Cardiac septum (tissue), 1 donor: ENCODE measurements at places on chromosomes 12 and 14. TPM values are rescaled to one million over a fixed set of nuclear protein-coding genes. Genes with fewer than 3 reads are reported as not detected.
A peak's percentile ranks its signal among the peaks of the same experiment; 100 is the strongest.

GRCh38 chr12:43696154-43696553, 62.4 kb downstream of the PUS7L start:
- no peak for DNase-seq

GRCh38 chr12:53798575-53798974, 46.8 kb upstream of the CISTR start:
- DNase-seq, result no peak

- no peak for DNase-seq
These were observed 120.7 kb downstream of the SLC25A21 start for GRCh38 chr14:37051680-37052079.

DNA sequence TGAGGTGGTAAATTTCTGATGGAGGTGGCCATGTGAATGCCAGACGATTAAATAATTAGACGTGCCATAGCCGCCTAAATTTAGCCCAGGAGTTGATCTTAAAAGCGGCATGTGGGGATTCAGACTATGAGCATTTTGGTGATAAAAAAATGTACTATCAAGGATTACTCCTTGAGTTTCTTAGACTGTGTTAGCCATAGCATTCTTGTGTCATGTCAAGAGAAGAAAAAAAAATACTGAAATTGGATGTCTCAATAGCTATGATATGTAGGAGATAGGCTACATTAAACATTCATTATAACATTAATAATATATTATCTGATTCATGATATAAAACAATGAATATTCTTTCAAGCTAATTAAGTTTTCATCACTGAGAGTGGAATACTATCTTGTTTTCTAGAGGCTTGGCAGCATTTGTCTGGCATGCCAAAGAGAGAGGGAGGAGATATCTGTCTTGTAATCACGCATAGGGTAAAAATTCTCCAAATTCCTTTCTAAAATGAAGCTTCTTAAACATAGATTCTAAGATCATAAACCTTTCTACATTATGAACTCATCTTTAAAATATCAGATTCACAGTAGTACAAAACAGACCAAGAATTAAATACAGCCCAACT, 727.0 kb downstream of the C12orf50 start:
- DNase-seq, result no peak

DNA sequence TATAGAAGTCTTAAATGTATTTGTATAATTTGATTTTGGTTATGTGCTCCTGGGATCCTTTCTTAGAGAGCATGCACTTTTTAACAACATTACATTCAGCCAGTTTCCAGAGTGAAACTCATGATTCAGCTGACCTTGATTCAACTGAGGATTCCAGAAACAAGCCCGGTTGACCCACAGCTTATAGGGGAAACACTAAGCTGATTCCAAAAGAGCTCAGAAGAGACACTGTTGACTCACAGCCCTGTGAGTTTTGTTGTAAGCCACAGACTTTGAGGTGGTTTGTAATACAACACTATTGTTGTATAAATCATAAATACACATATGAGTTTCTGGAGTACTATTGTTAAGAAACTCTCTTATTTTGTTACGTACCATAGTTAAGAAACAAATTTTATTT, 133.8 kb upstream of the MGAT4C start:
- no peak for DNase-seq

DNA sequence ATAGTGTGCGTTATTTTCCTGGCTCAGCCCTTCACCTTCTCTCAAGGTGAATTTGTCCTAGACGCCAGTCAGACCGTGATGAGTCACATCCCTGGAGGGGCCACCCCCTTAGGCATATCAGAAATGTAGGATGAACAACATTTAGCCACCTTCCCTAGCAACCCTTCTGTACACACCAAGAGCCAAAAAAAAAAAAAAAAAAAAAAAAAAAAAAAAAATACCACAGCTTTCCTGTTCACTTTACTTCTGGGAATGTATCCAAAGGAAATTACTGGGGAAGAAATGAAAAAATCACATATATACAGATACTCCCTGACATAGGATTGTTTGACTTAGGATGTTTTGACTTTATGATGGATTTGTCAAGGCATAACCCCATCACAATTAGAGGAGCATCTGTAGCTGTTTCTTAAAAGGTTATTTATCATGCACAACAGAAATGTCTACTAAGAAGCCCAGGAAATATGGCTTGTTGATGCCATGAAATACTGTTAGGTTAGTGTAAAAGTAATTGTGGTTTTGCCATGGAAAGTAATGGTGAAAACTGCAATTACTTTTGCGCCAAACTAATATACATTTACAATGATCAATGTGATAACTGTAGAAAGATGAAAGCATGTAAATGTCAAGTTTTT, 68.2 kb upstream of the BDKRB2 start:
- DNase-seq, result no peak

- DNase-seq, result peak; percentile 61
These were observed 103.3 kb upstream of the FKBP4 start for GRCh38 chr12:2691345-2692071.

- DNase-seq, result no peak
These were observed 13.1 kb downstream of the RAPGEF3 start for GRCh38 chr12:47745485-47746041.

- DNase-seq, result no peak
These were observed 413 bp upstream of the TUBA1C start for GRCh38 chr12:49264466-49264872.

DNA sequence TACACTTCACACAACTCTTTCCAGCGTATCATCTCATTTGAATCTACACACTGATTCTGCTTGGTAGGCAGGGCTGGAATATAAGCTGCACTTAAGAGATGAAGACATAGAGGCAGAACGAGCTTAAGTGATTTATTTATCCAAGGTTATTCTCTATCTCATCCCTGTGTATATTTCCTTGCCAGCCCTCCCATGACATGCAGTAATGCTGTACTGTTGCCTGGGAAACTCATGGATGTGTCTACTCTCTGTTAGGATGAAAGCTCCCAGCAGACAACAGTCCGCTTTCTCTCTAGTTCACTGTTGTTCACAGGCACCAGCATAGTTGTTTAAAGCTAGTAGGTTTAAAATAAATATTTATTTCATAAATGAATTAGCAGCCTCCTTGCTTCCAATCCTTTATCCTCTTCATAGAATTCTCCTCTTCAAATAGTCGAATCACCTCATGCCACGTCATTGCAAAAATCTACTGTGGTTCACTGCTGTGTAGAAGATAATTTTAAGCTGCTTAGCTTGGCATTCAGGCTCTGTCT, 25.4 kb downstream of the FGF6 start:
- no peak for DNase-seq

GRCh38 chr14:53716578-53716977, 240.0 kb downstream of the BMP4 start:
- no peak for DNase-seq

- DNase-seq, result no peak
These were observed 717 bp downstream of the PKP2 start for GRCh38 chr12:32895688-32896431.

DNA sequence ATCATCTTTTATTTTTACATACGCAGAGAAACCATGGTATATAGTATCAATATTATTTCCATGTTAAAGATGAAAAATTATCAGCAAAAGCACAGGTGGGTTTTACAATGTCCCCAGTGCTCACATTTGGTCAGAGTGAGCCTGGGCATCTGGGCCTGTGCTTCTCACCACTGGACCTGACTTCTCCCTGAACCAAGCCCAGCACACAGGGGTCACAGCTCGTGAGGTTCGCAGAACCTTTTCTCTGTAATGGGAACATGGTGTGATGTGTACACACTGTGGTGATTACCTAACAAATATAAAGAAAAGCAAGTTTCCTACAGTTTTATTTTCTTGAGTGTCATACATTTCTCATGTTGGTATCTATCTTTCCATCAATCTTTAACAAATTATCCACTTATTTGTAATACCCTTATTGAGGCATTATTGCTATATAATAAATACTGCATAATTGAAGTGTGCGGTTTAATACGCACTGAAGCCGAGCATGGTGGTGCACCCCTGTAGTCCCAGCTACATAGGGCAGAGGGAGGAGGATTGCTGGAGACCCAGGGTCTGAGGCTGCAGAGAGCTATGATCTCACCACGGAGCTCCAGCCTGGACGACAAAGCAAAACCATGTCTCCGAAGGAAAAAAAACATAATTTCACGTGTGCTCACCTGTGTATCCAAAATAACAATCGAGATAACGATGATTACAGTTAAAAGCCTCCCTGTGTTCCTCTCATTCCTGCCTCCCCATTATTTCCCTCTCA, 743.2 kb downstream of the TMEM121 start:
- DNase-seq, result no peak

- no peak for DNase-seq
These were observed 463.4 kb upstream of the TMEM132C start for GRCh38 chr12:127803545-127803944.

- no peak for DNase-seq
These were observed 24.1 kb upstream of the MUCL1 start for GRCh38 chr12:54830199-54830598.

DNA sequence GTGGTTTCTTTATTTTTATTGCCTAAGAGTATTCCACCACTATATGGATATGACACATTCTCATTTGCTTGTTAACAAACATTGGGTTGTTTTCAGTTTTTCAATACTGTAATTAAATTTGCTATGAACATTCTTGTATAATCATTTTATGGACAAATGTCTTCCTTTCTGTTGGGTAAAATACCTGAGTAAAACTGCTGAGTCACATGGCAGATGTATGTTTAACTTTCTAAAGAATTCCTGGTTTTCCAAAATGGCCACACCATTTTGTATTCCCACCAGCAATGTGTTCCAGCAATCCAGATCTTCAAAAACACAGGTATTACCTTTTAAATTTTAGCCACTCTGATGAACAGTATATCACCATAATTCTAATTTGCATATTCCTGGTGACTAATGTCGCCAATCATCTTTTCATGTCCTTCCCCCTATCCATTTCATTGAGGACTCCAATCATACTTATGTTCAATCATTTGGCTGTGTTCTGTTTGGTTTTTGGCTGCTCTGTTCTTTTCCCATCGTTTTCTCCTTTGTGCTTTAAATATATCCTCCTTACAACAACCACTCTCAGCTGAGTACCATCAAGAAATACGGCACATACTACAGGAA, 36.0 kb downstream of the CDK17 start:
- DNase-seq, result no peak

- DNase-seq, result no peak
These were observed 93.7 kb upstream of the LHX5 start for GRCh38 chr12:113565368-113565767.

DNA sequence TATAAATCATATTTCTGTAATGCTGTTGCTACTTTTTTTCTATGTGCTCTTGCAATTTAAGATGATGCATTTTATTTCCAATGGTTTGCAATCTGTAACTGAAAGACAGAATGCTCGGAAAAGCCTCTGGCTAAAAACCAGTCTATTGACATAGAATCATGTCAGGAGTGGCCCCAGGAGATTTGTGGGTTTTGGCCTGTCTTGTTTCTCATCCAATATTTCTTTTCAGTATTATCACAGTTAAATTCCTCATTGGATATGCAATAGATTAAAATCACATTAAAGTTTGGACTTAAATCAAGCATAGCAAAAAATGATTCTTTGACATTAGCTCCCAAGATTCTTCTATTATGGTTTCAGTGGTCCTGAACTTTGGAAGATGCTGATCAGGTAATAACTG, 19.1 kb upstream of the SLC38A2 start:
- no peak for DNase-seq

TC2N gene
- total RNA-seq, result 1.7 TPM

TGM1 gene
- total RNA-seq, result 0.48 TPM

NGB gene
- not detected for total RNA-seq

SLC6A13 gene
- total RNA-seq, result 6.1 TPM

KCNC2 gene
- not detected for total RNA-seq

SOX5 gene
- total RNA-seq, result 2.2 TPM

RNF212B gene
- total RNA-seq, result not detected

ESPL1 gene
- 0.16 TPM for total RNA-seq

CCDC175 gene
- not detected for total RNA-seq

NANOG gene
- not detected for total RNA-seq

MSRB3 gene
- total RNA-seq, result 166 TPM
